ENCODE measurements at places on chromosomes 11 and 22.

- DNase-seq = no peak
These were observed 161.8 kb downstream of the KIRREL3 start for GRCh38 chr11:126838779-126839178.

- no peak for DNase-seq
These were observed 35.5 kb downstream of the PIWIL4 start for GRCh38 chr11:94602430-94603372.

DNA sequence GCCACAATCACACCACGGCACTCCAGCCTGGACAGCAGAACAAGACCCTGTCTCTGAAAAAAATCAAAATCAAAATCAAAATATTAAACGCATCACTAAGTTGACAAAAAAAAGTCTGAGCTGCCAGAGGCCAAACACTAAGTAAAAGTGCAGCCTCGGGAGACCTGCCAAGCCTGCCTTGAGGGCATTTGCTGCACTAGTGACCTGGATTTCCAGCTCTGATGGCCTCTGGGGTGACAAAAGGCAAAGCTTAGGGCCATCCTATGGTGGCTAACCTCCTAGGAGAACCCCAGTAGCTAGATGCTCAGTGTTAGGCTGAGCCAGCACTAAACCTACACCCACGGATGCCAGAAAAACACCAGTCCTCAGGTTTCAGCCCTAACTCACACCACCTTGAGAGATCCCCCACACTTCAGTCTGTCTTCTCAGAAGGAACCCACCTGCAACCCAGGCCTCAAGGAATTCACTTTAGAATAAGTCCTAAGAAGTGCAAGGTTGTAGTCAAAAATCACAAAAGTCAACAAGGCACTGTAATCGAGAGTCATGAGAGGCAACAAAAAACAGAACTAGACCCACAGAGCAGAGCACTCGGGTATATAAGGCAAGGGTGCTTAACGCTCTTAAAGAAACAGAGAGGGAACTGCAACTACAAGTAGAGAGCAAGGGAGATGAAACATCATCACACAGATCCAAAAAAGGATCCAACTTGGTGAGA, 28.6 kb downstream of the GNB1L start:
- DNase-seq = no peak

DNA sequence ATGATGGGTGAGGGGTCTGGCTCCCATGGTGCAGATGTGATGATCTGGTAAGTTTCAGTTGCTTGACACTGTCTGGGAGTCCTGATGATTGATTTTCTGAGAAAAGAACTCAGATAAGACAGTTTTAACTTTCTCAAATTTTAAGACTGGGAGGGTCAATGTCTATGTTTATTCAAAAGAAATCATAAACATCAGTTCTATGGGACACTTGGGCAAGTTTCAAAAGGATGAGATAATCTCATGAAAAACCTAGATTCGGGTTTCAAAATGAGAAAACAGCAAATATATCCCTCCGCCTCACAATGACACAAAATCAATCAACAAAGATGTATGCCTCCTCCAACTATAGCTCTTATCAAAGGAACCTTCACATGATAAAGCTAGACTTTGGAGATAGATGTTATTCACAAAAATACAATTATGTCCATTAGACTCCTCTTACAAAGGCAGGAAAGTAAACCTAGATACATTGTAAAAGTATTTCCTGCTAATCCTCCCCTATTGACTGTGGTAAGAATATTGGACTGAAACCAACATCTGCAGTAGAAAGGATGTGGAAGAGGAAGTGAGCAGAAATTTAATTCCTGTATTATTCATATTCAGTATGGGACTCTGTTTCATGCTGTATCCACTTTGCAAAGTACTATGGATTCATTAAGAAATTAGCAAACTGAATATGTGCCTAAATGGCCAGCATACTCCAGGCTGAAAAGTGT, 21.6 kb downstream of the SVIP start:
- DNase-seq = no peak

- no peak for DNase-seq
These were observed 16.2 kb upstream of the ESAM start for GRCh38 chr11:124778281-124778680.

- no peak for DNase-seq
These were observed 14.1 kb upstream of the IL2RB start for GRCh38 chr22:37163575-37164504.

DNA sequence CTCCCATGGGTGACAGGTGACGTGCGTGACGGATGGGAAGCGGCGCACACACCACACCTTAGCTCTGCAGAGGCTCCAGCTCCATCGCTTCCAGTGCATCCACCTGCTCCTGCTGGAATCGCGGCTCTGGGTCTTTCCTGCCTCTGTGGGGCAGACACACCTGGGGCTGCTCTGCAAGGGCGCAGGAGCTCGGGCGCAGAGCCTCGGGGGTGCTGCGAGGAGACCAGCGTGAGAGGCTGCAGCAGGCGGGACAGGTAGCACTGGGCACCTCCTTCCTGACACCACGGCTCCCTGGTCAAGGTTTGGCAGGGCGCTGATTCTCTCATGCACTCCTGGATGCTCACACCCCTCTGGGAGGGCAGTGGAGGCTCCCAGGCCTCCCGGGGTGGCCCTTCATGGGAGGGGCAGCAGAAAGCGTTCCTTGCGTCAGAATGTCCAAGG, 1494.3 kb downstream of the BRD1 start:
- DNase-seq = no peak

GRCh38 chr11:50246699-50247098, 214.0 kb downstream of the OR4C45 start:
- no peak for DNase-seq

- DNase-seq = no peak
These were observed 2.1 kb downstream of the SSTR3 start for GRCh38 chr22:37210041-37210803.

DNA sequence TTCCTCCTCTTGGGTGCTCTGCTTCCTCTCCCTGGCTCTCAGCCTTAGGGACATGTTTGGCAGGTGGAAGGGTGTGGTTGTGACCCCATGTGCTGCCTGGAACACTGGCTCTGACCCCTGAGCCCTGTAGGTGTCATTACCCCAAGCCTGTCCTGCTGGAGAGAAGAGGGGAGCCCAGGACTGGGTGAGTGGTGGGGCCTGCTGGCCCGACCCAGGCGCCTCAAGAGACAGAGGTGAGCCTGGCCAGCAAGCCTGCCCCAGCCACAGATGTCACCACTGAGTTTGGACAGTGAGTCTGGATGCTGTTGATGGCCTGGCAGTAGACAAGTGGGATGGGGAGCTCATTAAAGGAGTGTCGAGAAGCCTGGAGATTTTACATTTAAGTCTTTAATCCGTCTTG, 1112.2 kb downstream of the BRD1 start:
- DNase-seq = no peak

- no peak for DNase-seq
These were observed 181.9 kb downstream of the MYO18B start for GRCh38 chr22:25923914-25924313.

GRCh38 chr11:134529212-134530096, 117.4 kb upstream of the B3GAT1 start:
- no peak for DNase-seq

- DNase-seq = no peak
These were observed 2.8 kb downstream of the TSPAN32 start for GRCh38 chr11:2304506-2305139.

GRCh38 chr11:131246663-131247062, 123.8 kb upstream of the NTM start:
- DNase-seq = no peak

GRCh38 chr11:42770444-42771065, 541.2 kb upstream of the API5 start:
- DNase-seq = no peak

DNA sequence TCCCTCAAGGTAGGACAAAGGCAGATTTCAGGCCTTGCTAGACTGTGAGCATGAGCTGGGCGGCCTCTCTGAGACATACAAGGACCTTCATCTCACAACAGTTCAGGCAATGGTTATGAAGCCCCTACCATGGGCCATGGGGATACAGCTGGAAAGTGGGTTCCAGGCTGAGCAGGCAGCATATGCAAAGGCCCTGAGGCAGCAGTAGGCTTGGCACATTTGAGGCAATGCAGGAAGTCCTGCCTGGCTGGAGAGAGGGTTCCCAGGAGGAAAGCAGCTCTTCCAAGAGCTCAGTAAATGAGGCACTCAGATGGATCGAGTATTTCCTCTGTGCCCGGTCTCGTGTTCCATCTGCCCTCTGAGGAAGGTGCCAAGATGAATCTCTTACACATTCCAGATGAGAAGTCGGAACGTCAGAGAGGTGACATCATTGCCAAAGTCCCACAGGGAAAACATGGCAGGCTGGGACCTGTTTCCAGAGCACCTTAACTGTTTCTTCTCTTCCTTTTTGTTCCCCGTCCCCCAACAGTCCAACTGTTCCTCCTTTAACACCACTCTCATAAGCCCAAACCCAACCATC, 388.6 kb downstream of the MN1 start:
- no peak for DNase-seq

- no peak for DNase-seq
These were observed 124.2 kb downstream of the BRD1 start for GRCh38 chr22:49703505-49703904.

- DNase-seq = no peak
These were observed 384.7 kb downstream of the DCDC1 start for GRCh38 chr11:30984827-30985226.

- DNase-seq = no peak
These were observed 6.0 kb downstream of the P2RX6 start for GRCh38 chr22:21020802-21021429.

DNA sequence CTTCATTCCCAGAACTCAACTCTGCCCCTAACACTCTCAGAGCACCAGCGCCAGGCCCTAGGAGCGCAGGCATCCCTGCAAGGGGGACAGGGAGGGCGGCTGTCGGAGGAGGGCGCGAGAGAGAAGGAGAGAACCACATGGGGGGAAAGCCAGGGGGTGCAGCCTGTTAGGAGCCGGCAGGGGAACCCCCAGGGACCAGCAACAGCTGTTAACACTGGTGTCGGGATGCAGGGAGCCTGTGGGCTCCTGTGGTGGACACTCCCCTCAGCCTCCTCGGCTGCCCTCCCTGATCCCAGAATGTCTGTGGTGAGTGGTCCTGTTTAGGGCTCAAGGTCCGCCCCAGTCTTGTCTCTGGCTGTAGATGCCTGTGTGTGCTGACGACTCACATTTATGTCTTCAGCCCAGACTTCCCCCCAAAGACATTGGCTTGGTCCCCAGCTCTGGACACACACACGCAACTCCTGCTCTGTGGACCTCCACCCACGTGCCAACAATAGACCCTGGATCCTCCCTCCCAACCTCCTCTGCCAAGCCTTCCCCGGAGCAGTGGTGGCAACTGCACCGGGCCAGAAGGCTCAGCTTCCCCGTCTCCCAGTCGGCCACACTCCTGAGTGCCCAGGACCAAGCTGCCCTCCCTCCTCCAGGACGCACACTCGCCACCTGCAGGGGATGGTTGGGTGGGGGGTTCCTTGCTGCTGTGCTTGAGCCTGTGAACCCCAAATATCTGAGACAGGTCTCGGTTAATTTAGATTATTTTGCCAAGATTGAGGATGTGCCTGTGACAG, 817 bp upstream of the IFITM5 start:
- no peak for DNase-seq

DNA sequence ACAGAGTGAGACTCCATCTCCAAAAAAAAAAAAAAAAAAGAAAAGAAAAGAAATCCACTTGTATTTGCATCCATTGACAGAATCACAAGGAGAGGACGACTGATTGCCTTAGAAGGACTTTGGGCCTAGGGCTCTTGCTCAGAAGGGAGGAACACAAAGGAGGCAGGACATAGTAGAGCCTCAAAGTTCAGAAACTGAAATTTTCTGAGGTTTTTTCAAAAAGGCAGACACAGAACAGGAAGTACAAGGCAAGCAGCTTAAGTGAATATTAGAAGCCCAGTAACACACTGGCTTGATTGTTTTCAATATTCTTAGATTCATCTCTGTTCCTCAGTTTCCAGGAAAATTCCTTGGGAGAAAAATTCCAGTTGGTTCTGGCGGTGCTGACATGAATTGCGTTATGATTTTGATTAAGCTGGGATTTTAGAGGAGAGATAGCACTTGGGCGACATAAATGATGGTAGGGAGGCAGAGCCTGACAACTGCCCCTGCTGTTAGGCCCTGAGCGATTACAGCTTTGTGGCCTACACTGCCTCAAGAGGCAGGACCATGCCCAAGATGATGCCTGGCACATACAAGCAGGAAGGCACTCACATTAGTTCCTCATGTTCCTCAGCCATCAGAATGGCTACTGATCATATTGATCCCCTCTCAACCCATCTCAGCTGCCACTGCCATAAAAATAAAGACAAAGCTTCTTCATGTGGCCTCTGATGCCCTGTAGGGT, 15.3 kb downstream of the CLPB start:
- no peak for DNase-seq

- DNase-seq = no peak
These were observed 15.3 kb downstream of the RTL6 start for GRCh38 chr22:44482776-44483175.

- DNase-seq = no peak
These were observed 56.2 kb downstream of the BRD1 start for GRCh38 chr22:49771266-49772065.

Measured in HTR-8/SVneo (cell line).